Left ventricle myocardium superior (tissue), 1 donor: ENCODE measurements at places on chromosomes 4 and X.
A peak's percentile ranks its signal among the peaks of the same experiment; 100 is the strongest.

DNA sequence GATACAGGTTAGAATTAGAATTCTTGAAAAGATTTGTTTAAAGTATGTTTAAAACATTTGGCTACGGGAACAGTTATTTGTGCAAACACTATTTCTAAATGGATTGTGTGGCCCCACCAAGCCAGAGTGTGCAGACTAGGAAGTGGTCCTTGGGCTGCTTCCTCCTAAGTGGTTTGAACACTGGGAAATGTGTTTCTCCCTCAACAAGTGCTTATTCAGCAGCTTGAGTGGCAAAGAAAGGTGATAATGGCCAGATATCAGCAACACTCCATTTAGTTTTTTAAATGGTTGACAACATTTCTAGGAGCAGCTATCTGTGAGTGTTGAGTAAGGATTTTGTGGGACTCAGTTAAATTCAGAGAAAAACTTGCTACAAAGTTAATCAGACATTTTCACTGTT lies 141.4 kb upstream of the LNX1 start:
- no peak for DNase-seq

DNA sequence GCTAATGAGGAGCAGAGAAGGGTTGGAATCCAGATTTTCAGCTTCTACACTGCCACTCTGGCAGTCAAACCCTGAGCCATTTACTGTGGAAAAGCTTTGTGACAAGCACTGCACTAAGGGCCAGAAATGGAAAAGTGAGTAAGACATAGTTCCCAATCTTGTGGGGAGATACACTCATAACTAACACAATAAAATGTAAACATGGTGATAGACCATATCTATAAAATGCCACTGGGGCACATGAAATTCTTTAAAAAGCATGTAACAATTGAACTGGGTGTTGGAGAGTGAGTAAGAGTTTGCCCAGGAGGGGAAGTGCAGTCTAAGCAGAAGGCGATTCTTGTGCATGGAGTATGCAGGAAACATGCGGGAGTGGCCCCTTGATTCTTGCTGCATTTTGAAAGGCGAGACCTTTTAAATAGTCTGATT lies 32.0 kb upstream of the ANXA5 start:
- DNase-seq: no peak

DNA sequence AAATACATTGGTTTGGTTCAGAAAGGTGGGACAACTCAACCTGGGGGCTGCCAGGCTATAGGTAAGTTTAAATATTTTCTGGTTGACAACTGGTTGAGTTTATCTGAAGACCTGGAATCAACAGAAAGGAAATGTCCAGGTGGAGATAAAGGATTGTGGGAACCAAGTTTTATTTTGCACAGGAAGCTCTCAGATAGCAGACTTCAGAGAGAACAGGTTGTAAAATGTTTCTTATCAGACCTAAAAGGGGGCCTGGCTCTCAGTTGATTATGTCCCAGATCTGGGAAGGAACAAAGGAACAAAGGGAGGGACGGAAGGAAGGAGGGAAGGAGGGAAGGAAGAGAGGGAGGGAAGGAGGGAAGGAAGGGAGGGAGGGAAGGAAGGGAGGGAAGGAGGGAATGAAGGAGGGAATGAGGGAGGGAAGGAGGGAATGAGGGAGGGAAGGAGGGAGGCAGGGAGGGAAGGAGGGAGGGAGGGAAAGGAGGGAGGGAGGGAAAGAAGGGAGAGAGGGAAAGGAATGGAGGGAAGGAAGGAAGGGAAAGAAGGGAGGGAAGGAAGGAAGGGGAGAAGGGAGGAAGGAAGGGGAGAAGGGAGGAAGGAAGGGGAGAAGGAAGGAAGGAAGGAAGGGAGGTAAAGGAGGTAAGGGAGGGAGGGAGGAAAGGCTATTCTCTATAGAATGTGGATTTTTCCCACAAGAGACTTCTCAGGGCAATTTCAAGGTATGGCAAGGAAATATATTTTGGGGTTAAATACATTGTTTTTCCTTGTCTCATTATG lies 186.7 kb downstream of the DHRSX start:
- no peak for DNase-seq

- no peak for DNase-seq
Observed at GRCh38 chr4:30903502-30904214, 183.5 kb downstream of the PCDH7 start.

GRCh38 chr4:188206783-188207182 lies 67.5 kb downstream of the TRIML1 start:
- DNase-seq: no peak

DNA sequence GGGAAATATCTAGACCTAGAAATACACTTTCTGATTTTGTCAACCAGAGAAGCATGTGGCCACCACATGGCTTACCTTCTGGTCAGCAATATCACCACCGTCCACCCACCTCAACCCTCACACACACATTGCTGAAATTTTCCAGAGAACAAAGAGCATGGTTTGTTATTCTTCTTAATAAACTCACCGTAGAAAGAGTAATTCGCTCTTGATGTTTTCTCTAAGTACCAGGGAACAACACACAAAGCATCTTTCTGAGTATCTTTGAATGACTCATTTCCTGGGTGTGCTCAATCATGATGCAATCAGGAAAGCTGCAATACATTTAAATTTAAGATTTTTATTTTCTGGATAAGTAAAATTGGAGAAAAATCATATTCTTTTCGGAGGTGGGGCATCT lies 24.7 kb upstream of the LRAT start:
- no peak for DNase-seq

DNA sequence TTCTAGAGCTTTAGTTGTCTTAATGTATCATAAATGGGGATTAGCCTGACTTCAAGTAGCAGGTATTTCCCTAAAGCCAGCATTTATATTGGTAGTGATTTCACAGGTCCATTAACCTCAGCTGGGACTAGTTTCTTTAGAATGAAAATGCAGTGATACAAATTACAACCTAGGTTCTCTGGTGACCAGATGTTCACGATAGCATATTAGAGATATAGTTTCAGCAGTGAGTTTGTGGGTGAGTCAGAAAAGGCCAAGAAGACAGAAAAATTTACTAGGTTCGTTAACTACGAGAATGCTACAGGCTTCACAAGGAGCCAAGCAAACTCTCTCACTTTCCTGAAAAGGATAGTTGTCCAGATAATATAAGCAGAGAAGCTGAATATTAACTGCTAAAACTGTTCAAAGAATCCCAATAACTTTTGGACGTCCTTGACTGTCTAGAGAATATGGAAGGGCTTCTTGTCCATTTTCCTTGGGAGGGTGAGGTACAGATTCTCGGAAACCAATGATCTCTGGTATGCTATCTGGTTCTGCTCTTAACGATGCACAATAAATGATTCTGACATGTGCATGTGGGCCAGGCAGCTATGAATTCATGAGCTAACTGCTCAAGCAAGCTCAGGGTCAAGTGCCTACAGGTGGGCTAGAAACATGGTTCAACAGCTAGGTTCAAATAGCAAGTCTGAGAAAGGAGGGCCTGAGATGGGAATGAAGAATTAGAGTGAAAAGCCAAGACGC lies 6.0 kb upstream of the SPCS3 start:
- no peak for DNase-seq

DNA sequence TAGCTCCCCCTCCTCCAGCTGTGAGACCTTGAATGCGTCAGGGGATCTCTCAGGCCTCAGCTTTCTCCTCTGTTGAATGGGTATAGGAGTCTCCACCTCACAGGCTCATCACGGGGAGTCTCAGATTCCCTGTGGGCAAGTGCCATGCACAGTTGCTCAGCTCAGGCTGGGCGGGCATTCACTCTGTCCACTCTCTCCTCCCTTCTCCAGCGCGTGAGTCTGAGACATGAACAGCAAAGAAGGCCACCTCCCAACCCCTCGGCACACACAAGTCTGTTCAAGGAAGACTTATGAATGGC lies 60.0 kb downstream of the HTRA3 start:
- DNase-seq: no peak

GRCh38 chrX:150966742-150967141 lies 16.4 kb upstream of the HMGB3 start:
- DNase-seq: no peak

DNA sequence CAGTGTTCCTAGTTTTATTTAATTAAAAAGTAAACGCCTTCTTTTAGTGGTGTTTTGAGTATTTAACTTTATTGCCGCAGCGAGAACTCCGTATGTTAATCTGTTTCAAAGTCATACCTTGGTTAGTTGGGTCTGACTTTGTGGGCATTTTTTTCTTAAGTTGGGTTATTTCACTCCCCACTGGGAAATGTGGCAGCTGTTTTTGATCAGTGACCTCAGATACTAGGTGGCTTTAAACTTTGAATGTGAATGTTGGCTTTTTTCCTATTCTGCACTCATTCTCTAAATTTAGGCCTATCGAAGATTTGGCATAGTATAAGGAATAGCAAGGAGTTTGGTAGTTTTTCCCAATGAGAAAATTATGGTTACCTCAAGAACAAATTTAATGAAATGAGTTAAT lies 85.9 kb downstream of the FIP1L1 start:
- no peak for DNase-seq

GRCh38 chr4:7311205-7311604 lies 118.9 kb downstream of the SORCS2 start:
- DNase-seq: no peak

DNA sequence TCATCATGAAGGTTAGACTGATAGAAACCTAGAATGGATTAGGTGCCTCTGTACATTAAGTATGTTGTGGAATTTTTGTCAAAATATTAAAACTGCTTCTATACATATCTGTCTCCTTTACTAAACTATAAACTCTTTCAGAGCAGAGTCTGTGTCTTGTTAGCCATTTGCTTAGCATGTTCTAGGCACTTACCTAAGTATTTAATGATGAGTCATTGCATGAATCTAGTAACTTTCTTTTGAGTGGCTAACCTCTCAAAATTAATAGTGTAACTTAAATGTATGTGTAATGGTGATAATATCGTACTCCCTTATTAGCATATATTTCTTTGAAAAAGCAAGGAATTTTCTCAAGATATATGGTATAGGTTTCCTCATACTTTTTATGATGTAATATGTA lies 57.8 kb downstream of the RAP1GDS1 start:
- DNase-seq: no peak

DNA sequence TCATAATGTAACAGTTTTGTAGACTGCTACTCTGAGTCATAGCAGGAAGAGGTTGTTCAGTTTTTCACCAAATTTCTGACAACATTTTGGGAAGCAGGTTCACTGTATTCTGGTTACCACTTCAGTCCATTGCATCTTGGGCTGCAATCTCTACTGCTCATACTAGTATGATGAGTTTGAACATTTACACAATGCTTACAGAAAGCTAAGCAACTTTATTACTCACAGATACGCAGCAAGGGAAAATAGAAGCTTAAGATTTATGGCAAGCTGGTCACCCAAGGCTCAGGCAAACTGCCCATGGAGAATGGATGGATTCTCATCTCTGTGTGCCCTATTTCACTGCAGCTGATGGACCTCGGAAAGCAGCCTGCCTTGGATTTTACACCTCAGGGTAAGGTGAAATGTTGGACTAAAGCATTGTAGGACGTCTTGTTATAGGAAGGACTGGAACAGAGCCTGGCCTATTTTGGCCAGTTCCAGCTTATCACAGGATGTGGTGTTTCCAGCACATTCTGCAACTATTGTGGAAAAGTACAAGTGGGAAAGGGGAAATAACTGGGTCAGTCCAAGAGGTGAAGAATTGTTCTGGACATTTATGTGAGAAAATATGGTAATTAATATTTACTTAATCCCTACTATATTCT lies 887.1 kb upstream of the AGA start:
- no peak for DNase-seq

GRCh38 chrX:48897625-48898306 lies at the start of the genes PQBP1 and TIMM17B:
TSS of gene PQBP1 (plus strand) at chrX:48897930. CDS start at chrX:48898510, 580 bp downstream.
TSS of gene TIMM17B (minus strand) at chrX:48897768. CDS start at chrX:48897749, 19 bp downstream.
- DNase-seq: peak; percentile 92

DNA sequence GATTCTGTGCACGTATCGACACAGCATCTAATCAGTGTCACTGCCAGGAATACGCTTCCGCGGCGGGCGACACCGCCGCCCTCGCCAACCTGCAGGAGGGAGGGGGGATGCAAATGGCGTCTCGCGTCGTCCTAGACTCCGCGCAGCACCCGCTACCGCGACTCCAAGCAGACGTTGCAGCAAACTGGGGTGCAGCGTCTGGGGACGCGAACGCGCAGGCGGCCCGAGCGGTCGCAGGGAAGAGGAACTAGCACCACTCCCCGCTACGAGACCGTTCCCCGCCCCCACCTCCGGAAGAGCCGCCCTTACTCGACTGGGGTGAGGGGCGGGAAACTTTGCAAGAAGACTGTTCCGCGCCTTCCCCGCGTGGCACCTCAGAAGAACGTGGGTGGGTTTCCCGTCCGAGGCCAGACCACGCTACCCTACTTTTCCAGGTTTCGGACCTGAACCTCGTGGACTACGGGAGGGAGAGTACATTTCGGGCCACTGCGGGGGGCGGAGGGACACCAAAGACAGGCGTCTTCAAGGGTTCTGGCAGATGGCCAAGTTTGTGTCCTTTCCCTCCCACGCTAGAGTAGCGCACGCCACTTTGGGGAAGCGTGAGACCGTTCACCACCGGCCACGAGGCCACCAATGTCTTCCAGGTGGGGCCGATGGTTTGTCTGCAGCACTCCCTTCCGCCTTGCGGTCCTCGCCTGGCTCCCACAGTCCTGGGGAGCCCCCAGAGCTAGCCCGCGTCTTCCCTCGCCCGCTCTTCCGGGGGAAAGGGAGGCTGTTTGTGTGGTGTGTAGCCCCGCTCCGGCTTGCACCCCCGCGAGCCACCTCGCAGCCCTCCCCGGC lies 78.0 kb upstream of the BCOR start:
- peak; percentile 83 for DNase-seq

DNA sequence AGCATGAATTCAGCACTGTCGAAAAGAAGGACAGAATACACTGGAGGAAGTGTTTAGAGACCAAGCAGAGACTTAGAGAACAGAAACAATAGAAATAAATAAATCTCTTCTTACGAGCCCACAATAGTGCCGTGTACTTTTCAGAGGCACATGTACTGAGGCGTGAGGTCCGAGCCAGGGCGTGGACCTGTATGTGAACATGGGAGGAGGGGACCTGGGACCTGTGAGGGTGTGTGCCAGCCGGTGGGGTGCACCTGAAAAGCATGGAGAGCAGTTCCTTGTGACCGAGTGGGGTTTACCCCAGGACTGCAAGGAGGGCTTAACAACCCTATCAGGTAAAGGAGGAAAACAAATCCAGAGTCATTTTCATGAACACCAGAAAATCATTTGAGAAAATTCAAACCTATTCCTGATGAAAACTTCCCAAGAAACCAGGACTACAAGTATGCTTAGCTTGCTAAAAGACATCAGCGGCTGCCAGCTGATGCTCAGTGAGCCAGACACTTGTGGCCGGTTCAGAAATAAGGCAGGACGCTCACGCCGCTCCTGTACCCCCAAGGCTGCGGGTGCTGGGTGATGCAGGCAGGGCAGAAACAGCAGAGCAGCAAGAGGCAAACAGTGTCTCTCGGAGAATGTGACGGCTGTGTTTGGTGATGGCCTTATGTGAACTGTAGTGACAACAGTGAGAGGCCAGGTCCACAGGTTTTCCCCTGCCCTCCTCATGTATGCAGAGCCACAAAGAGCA lies 37.1 kb downstream of the NELFA start:
- DNase-seq: no peak

GRCh38 chrX:137194164-137194563 lies 160.4 kb upstream of the GPR101 start:
- no peak for DNase-seq

GRCh38 chr4:152747444-152747843 lies 32.1 kb downstream of the TIGD4 start:
- no peak for DNase-seq

DNA sequence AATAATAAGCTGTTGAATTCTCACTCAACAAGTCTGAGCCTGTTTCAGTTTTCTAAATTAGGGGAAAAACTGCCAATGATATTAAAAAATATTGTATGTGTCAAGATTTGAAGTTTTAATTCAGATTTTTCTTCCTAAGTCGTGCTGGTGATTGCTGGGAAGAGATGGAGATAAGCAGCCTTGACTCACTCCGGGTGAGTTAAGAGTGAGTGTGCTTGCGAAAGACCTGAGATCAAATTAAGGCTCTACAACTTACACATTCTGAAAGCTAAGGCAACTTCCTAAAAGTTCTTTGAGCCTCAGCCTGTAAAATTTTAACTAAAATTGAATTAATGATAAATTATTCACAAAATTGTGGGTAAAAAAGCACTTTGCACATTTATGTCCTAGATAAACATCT lies 1441.2 kb downstream of the PCDH7 start:
- DNase-seq: no peak
